Tibial artery (tissue), 4 donors: ENCODE measurements at places on chromosomes 12 and 14.
A peak's percentile ranks its signal among the peaks of the same experiment; 100 is the strongest.

GRCh38 chr12:125677829-125678228 is 612.6 kb downstream of the AACS start:
- no peak for DNase-seq

GRCh38 chr12:6443361-6443983 is 1.3 kb upstream of the CD27 start:
- DNase-seq = peak; percentile 17

DNA sequence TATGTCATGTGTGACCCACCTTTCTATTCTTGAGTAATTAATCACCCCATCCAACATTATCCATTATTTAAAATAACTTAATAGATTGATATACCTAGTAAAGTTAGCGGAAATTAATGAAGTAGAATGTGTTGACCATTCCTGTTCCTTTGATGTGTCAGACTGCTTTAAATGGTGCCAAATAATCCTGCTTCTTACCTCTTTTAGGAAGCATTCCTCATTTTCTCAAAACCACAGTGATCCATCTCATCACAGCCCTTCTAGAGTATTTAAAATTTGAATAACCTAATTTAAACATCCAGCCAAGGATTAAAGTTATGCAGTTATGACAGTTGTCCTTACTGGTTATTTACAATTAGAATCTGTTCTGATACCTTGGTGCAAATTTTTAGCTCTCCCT is 6.9 kb downstream of the MGAT4C start:
- no peak for DNase-seq

- DNase-seq = no peak
These were observed 144.8 kb downstream of the CAPZA3 start for GRCh38 chr12:18882690-18883089.

DNA sequence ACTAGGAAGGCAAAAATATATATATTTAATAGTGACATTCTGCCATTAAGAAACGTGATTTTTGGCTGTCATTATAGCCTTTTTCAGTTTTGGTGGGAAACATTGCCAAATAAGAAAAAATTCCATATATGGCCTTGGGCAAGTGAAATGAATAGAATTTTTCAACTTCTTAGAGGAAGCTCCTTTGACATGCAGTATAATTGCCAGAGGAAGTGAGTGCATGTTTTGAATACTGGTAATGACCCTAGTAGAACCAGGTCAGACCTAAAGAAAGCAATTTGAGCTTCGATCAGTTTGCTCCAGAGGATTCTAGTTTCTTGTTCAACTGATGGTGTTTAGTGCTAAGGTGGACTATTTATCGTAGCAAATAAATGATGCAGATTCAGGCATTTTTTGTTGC is 26.2 kb upstream of the TRIM9 start:
- no peak for DNase-seq

- DNase-seq = no peak
These were observed 28.7 kb downstream of the CCDC85C start for GRCh38 chr14:99575043-99576023.

- no peak for DNase-seq
These were observed 977 bp upstream of the TMEM120B start for GRCh38 chr12:121711361-121712189.

GRCh38 chr14:51092965-51093364 is 1.9 kb downstream of the TRIM9 start:
- DNase-seq = no peak

DNA sequence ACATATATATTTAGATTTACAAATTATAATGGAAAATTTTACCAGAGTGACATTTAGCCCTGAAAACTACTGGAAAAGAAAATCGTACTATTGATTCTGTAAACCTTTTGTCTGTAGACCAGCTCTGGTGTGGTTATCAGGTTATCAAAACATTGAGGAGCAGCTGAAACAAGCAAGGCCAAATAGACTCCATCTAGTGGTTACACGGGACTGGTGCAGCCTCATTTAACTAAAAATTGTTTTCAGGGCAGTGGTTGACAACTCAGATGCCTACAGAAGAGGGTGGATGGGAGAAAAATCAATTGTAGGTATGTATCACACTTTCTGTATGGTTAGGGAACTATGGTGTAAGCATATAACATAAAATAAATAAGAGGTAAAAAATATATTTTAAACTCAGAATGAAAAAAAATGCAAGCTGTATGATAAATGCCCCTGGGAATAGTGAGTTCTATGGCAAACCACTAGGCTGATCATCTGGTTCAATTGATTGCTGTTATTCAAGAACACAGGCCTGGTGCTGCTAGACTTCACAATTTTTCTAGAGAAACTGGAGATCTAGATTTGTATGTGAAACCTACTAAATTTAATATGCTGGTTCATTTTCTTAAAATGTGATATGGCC is 51.2 kb downstream of the ACSS3 start:
- DNase-seq = no peak

- DNase-seq = no peak
These were observed 20.9 kb upstream of the CACNA2D4 start for GRCh38 chr12:1939331-1939730.

DNA sequence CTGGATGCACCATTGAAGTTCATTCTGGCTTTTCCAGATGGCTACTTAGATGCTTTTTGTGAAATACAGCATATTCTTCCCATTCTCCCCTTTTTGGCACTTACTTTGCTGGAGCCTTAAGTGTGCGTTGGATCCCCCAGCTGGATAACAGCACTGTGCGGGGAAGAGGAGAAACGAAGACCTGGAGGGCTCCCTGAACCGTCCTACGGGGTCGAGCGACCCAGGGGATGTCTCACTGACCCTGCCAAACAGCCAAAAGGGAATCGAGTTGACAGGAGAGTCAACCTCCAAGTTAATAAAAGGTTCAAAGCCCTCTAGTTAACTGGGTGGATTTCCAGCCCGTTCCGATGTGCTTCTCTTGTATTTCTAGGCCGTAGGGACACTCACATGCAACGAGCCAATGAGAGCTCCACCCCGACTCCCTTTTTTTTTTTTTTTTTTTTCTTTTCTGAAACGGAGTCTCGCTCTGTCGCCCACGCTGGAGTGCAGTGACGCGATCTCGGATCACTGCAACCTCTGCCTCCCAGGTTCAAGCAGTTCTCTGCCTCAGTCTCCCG is 1.0 kb upstream of the CAMKK2 start:
- no peak for DNase-seq

DNA sequence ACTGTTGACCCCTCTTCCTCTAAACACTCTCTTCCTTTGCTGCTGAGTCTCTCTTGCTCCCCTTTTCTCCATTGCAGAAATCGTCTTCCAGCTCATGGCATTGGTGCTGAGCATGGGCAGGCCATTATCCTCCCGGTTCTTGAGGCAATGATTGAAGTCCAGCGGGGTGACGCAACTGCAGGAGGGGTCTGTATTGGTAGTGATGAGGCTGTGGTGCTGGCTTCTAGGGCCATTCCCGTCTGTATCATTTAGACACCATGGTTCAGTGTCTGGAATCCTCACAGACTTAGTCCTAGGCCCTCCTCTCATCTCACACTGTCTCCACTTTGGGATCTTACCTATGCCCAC is 720 bp upstream of the SLC22A17 start:
- no peak for DNase-seq

- DNase-seq = no peak
These were observed 646.1 kb downstream of the C12orf50 start for GRCh38 chr12:87382959-87383566.

- no peak for DNase-seq
These were observed 57.4 kb downstream of the DAAM1 start for GRCh38 chr14:59245809-59246295.

DNA sequence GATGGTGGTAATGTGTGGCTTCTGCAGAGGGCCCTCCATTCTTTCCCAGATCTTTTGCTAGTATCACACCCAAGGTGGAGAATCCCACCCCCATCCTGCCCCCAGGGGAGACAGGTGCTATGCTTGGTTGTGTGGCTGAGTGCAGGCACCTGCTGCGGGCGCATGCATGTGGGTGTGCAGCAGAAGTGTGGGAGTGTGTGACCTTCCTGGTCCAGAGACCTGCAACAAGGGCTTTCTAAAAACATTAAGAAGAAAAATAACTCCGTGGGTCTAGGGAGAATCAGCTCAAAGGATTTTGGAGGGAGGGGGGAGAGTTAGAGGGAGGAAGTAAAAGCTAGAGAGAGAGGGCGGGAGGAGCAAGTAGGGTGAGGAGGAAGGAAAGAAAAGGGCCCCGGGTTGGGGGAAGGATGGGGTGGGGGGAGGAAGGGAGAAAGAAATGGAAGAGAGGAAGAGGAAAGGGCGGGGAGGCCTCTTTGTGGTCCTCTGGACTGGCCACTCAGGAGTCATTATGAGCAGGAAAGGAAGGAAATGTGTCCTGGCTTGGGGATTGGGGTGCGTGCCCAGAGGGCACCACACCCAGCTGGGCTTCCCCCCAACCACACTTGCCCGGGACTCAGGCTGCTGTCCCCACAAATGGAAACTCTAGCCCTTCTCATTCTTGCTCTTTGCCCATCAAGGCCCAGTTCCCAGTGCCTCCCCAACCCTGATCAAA is 3.1 kb upstream of the FIGNL2 start:
- no peak for DNase-seq

DNA sequence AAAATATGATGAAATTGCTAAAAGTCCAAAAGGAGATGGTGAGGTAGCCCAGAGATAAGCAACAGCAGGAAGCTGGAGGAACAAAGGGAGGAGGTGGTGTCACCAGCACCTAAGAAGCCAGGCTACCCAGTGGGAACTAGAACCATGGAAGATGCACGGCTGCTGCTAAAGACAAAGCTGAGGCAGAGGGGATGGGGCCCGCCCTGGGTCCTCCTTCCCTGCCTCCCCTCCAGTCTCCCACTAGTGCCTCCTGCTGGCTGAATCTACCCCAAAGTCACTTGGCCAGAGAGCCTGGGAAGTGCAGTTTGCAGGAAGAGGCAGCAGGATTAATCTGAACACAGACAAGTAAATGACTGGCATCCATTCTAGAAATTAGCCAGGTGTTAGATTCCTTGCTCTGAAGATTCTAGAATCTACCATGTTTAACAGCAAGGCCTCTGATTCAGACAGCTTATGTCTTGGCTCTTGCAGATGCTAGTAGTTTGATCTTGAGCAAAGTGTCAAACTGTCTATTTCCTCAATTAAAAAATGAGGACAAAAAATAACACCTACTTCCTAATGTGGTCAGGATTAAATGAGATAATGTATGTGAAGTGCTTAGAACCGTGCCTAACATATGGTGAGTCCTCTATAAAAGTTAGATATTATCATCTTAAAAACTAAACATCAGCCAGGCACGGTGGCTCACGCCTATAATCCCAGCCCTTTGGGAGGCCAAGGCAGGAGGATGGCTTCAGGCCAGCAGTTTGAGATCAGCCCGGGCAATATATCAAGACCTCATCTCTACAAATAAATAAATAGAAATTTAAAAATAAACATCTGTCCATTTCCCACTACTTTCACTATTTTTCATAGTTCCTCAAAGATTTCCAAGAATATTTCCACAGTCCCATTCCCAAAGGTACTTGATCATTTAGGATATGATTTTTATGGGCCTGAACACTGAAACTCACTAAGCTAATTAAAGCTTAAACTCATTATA is 5.8 kb upstream of the LRP10 start:
- no peak for DNase-seq

DNA sequence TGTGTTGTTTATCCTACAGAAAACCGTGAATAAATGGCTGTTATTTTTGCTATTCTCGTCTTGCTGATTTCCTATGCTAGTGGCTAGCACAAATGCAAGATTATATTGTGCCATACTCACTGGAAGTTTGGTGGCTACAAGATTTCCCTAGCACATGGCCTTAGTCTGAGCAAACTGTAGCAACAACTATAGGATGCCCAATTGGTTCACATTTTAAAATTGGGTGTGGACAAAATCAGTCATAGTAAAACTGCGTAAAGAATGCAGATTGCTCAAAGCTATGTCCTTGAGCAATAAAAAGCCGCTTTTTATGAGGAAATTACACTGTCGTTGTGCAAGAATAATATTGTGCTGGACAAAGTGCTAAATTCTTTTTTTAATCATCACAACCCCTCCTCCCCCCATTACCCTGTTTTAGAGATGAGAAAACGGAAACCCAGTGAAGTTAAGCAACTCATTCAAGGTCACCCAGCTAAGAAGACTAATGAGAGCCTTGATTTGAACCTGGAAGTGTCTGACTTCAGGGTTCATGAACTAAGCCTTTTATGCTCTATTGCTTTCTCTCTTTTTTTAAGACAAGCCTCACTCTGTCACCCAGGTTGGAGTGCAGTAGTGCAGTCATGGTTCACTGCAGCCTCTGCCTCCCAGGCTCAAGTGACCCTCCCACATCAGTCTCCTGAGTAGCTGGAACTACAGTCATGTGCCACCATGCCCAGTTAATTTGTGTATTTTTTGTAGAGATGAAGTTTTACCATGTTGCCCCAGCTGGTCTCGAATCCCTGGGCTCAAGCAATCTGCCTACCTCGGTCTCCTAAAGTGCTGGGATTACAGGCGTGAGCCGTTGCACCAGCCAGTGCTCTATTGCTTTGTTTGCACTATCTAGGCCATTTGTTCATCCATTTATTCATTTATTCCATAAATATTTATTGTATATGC is 73.6 kb downstream of the SRGAP1 start:
- DNase-seq = no peak

DNA sequence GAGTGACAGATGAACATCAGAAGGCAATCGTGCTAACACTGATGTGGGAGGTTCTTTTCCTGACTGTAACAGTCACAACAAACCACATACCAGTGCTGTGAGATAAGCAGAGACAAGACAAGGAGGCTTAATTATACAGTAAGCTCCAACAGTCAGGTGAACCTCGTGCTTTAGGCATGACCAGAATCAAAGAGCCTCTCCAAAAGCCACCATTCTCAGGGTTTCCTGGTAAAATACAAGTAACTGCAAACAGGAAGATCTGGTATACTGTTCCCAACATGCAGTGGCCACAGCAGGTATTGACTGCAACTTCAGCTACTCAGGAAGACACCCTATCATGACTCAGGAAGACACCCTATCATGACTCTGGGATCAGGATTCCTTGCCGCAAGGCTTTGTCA is 47.3 kb upstream of the GTF2A1 start:
- no peak for DNase-seq

GRCh38 chr12:72264548-72265175 is 7.5 kb upstream of the TRHDE start:
- no peak for DNase-seq

- no peak for DNase-seq
These were observed 7.1 kb upstream of the SMUG1 start for GRCh38 chr12:54195737-54196347.

GRCh38 chr12:97912943-97913342 is 450.3 kb downstream of the RMST start:
- peak; percentile 80 for DNase-seq

GRCh38 chr14:64541972-64542835 is 1.7 kb downstream of the HSPA2 start:
- DNase-seq = no peak

GRCh38 chr14:90936757-90937440 is 120.7 kb upstream of the TTC7B start:
- DNase-seq = no peak

GRCh38 chr12:29415111-29415510 is 34.1 kb upstream of the ERGIC2 start:
- no peak for DNase-seq

GRCh38 chr12:104010121-104010520 is 39.9 kb downstream of the GLT8D2 start:
- no peak for DNase-seq

- no peak for DNase-seq
These were observed 2.4 kb downstream of the MYBPC1 start for GRCh38 chr12:101597164-101597563.
